AG04450 (cell line): ENCODE measurements at places on chromosomes 6 and 20.

- no peak for DNase-seq
These were observed 36.6 kb downstream of the CITED2 start for GRCh38 chr6:139337830-139338229.

DNA sequence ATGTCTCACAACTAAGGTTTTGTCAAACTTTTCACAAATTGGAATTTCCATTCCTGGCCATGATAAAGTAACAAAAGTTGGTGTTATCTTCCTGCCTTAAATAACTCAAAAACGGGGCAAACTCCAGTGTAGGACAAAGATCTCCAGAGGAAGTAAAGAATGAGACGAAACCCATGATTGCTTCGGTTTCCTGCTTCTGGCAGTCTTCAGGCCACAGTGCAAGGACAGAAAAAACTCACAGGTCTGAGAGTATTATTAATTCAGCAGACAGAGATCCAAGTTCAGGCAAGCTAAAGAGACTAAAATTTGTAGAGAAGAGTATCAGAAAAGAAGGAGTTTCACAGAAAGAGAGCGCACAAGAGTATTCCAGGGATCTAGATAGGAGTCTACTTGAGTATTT lies 64.8 kb upstream of the RCAN2 start:
- DNase-seq, result no peak

GRCh38 chr20:15917283-15917682 lies 656.0 kb downstream of the KIF16B start:
- DNase-seq, result no peak

- peak; percentile 58 for DNase-seq
These were observed 112.0 kb upstream of the COL21A1 start for GRCh38 chr6:56359201-56359899.

DNA sequence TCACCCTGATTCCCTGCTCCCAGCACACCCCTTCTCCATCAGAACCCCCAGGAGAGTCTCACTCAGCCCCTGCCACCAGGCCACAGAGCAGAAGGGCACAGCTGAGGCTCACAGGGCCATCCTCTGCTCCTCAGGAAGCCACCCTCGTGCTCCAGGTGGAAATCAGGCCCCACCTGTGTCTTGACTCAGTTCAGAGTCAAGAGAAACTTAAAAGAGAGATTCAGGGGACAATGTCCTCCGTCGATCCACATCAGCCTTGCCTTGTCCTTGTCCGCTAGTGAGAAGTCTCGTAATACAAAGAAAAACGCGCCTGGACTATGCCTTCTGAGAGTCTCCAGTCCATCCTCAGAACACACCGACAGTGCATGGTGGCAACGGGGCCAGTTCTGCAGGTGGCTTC lies 114.6 kb downstream of the SYNDIG1 start:
- no peak for DNase-seq

DNA sequence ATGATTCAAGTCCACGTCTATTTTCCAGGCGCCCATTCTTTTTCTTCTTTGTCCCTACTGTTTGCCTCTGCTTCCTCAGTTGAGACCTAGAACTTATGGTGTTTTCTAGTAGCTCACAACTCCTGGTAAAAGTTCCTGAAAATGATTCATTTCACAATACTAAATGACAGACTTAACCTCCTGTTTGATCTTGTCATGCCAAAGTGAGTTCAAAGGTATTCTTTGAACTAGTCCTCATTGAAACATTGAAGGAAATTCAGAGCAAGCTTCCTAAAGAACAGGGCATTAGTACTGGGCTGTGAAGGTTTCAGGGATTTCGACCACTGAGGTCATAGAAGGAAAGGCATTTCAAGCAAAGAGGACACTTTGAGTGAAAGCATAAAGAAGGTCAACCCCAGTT lies 132.8 kb downstream of the IBTK start:
- no peak for DNase-seq
